ENCODE measurements at places on chromosomes 11 and 22.

GRCh38 chr11:111846636-111847035, 24.7 kb downstream of the ALG9 start:
- DNase-seq = no peak

GRCh38 chr22:33467080-33467479, 408.9 kb upstream of the SYN3 start:
- no peak for DNase-seq

GRCh38 chr22:31448382-31448781, 41.3 kb downstream of the EIF4ENIF1 start:
- DNase-seq = no peak

GRCh38 chr22:26534874-26535602, 22.8 kb upstream of the TFIP11 start:
- DNase-seq = no peak

DNA sequence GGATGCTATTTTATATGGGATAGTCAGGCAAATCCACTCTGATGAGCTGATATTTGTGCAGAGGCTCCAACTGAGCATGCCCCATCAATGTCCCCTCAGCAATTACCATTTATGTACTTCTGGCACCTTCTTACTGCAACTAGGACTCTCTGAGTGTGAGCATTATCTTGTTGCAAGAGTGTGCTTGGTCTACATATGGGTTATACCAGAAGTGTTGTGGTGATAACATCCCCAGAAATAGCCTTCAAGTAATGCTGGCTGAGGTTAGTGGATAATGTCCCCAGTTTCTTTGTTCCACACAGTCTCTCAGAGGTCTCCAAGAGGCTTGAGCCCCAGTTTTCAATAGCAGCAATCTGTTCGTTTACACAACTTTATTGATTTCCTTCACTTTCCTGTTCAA, 408.6 kb downstream of the JRKL start:
- DNase-seq = no peak

DNA sequence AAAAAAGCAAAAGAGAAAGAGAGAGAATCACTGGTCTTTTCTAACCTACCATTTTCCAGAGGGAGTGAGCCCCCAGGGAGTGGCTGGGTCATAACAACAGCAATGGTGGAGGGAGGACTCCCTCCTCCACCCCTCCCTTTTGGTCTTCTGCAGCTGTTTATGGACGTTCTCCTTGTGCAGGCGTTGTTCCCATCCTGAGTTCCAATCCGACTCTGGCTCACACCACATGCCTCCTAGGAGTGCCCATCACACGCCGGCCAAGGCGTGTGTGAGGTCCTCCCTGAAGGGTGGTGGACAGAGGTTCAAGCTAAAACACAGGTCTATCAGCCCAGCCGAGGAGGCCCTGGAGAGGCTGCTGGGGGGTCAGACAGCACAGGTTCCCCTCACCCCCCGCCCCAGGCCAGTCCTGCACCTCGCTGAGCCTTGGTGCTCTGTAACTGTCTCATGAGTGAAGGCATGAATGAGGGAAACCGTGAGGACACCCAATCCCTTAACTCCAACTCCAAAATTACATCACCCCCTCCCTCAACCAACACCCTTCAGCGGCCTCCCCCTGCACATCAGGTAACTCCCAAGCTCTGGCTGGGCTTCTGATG, 29.4 kb downstream of the IFT27 start:
- DNase-seq = no peak

Data from stimulated activated CD4-positive, alpha-beta T cell treated with anti-CD3 and anti-CD28 coated beads, Interleukin-15, amount 100 ng/mL, for 1 hour (primary cell).